ENCODE measurements at places on chromosomes 1 and 21. TPM values are rescaled to one million over a fixed set of nuclear protein-coding genes. Genes with fewer than 3 reads are reported as not detected.

FAM72C gene
- 6.0 TPM for total RNA-seq

FCER1G gene
- 52.5 TPM for total RNA-seq

G0S2 gene
- 11.1 TPM for total RNA-seq

ATAD3C gene
- total RNA-seq, result 1.2 TPM

KLHL12 gene
- 21.7 TPM for total RNA-seq

- no peak for DNase-seq
Measured at GRCh38 chr1:43636006-43636641, 13.8 kb upstream of the KDM4A start.

DNA sequence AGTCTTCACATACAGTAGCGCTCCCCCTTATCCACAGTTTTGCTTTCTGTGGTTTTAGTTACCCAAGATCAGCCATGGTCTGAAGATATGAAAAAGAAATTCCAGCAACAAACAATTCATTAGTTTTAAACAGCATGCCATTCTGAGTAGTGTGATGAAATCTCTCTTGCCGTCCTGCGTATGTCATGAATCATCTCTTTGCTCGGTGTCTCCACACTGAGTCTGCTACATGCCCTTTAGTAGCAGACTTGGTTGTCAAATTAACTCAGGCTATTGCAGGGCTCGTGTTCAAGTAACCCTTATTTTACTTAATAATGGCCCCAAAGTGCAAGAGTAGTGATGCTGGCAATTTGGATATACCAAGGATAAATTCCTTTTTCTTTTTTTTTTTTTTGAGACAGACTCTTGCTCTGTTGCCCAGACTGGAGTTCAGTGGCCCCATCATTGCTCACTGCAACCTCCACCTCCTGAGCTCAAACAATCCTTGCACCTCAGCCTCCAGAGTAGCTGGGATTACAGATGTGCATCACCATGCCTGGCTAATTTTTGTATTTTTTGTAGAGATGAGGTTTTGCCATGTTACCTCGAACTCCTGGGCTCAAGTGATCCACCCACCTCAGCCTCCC is 22.6 kb downstream of the PHACTR4 start:
- DNase-seq, result no peak

- DNase-seq, result peak; percentile 26
Measured at GRCh38 chr1:185284533-185285276, 32.3 kb downstream of the IVNS1ABP start.

DNA sequence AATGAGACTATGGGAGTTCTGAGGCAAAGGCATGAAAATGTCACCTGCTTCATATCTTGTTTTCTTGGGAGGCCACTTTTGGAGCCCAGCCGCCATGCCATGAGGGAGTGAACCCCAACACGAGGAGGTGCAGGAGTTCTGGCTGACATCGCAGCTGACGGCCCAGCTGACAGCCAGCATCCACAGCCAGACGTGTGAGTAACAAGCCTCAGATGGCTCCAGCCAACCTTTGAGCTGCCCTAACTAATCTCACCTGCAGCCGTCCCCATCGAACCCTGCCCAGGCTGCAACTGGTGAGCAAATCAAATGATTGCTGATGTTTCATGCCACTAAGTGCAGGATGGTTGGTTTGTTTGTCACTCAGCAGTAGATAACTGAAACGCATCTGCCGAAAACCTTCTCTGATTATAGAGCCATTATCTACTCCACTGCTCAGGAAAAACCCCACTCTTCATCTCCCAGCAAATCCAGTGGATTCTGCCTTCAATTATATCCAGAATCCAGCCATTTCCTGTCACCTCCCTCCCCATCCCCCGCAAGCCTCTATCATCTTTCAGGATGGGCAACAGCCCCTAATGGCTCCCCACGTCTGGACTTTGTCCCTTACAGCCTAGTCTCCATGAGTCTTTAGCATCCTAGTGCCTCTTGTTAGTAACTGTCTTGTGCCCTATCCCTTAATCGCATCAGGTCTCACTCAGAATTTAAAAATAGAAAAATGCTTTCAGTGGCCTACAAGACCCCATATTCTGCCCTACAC is 18.5 kb upstream of the RAB4A start:
- DNase-seq, result no peak

GRCh38 chr1:167016100-167016750 is 27.1 kb downstream of the MAEL start:
- DNase-seq, result no peak

DNA sequence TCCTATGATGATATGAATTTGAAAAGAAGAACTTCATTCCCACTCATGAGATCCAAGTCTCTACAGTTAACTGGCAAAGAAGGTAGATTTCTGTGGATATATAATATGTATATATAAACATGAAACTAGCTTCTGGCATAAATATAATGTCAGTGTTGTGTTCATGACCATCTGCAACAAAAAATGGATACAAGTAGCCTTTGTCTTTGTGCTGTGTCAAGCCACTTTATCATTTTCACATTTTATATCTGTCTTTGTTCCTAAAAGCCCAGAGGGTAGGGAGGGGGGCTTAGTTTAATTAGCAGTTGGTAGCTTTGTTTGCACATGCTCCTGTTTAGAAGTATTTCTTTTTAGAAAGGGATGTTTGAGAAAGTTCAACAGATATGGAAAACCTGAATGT is 56.2 kb upstream of the FASLG start:
- DNase-seq, result no peak

All from umbilical cord (tissue), 2 donors.